Panc1 (cell line): ENCODE measurements at places on chromosomes 11 and 22. TPM values are rescaled to one million over a fixed set of nuclear protein-coding genes. Genes with fewer than 3 reads are reported as not detected.

Gene TEAD1
- 102 TPM for total RNA-seq

Gene ACCS
- 38.0 TPM for total RNA-seq

Gene CHRNA10
- total RNA-seq: 6.8 TPM

Gene COX8A
- total RNA-seq: 613 TPM

Gene CCDC188
- total RNA-seq: not detected

Gene CSNK2A3
- total RNA-seq: 2.6 TPM

Gene WNT7B
- total RNA-seq: 52.1 TPM

Gene RAC2
- total RNA-seq: 1.5 TPM

Gene OR51Q1
- total RNA-seq: not detected

Gene ROBO4
- total RNA-seq: 0.26 TPM

Gene IL18
- 22.5 TPM for total RNA-seq

Gene TSSK2
- not detected for total RNA-seq

Gene RAPSN
- total RNA-seq: 1.8 TPM

Gene AMPD3
- 12.5 TPM for total RNA-seq

Gene PIWIL4
- 2.1 TPM for total RNA-seq

Gene TLCD5
- total RNA-seq: 22.8 TPM

Gene OR5AK2
- total RNA-seq: not detected

Gene TMEM25
- total RNA-seq: 6.7 TPM

Gene OR2AT4
- total RNA-seq: not detected

Gene ART1
- not detected for total RNA-seq

Gene OR4C46
- total RNA-seq: not detected

Gene SLC35F2
- total RNA-seq: 89.4 TPM

Gene SPA17
- 10.1 TPM for total RNA-seq

Gene ADAMTS8
- total RNA-seq: 0.15 TPM

Gene KIRREL3
- total RNA-seq: 0.36 TPM

Gene HTR3B
- not detected for total RNA-seq

Gene LMNTD2
- 21.8 TPM for total RNA-seq

Gene GPR83
- 0.05 TPM for total RNA-seq

Gene NPTXR
- total RNA-seq: 32.6 TPM

Gene RASSF10
- not detected for total RNA-seq

Gene MRPL21
- 94.9 TPM for total RNA-seq

Gene MUC2
- 0.08 TPM for total RNA-seq

Gene NPAS4
- 0.08 TPM for total RNA-seq

Gene RAB36
- 4.1 TPM for total RNA-seq

Gene TRIM29
- total RNA-seq: 0.64 TPM

Gene CLCF1
- 9.3 TPM for total RNA-seq

Gene DDX25
- total RNA-seq: 0.15 TPM

Gene MFRP
- not detected for total RNA-seq

Gene KRTAP5-8
- not detected for total RNA-seq

Gene DHCR7
- total RNA-seq: 356 TPM

Gene SEC14L3
- not detected for total RNA-seq

Gene TREH
- total RNA-seq: 0.05 TPM

Gene FDXACB1
- 4.1 TPM for total RNA-seq

Gene RIBC2
- 2.9 TPM for total RNA-seq

Gene OR52I1
- not detected for total RNA-seq

Gene TECTA
- total RNA-seq: 0.15 TPM

Gene MRPL23
- 123 TPM for total RNA-seq

Gene PPME1
- 99.4 TPM for total RNA-seq

Gene ISX
- total RNA-seq: not detected

Gene IGLL1
- total RNA-seq: not detected

Gene PRR5L
- total RNA-seq: 0.36 TPM

Gene NCAM1
- 0.18 TPM for total RNA-seq

Gene MPPED2
- total RNA-seq: not detected

Gene GAL
- total RNA-seq: 16.5 TPM

Gene MAP6
- 0.21 TPM for total RNA-seq

Gene MPZL2
- 1.8 TPM for total RNA-seq
